Activated CD8-positive, alpha-beta T cell treated with anti-CD3 and anti-CD28 coated beads for 36 hours (primary cell): ENCODE measurements at places on chromosomes 1 and 21. TPM values are rescaled to one million over a fixed set of nuclear protein-coding genes. Genes with fewer than 3 reads are reported as not detected.

DNA sequence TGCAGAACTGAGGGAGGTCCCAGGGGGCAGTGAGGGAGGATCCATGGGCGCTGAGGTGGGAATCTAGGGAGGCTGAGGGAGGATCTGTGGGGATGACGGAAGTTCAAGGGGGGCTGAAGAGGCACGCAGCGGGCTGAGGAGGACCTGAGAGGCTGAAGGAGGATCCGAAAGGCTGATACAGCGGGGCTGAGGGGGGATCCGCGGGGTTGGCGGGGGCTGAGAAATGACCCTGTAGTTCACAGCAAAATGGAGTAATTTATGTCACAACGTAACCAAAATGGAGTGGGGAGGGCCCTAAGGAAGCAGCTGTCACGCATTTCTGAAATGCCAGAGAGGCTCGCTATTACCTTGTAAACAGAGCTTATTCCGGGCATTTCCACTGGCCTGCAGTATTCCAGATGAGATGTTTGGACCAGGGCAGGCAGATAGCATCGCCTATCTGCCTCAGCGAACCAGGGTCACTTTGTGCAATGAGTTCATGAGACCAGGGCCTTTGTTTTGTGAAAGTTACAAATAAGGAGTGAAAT is 926 bp upstream of the MRPL55 start:
- peak; percentile 28 for DNase-seq

DNA sequence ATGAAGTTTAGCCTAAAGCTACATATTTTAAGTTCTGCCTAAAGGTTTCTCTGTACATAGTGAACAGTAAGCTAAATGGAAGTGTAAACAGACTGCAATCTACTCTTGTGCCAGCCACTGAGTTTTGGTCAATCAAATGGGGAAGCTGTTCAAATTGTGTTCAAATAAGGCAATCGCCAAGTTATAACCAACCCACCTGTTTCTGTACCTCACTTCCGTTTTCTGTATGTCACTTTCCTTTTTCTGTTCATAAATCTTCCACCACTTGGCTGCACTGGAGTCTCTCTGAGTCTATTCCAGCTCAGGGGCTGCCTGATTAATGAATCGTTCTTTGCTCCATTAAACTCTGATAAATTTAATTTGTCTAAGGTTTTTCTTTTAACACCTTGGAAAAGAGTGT is 10.8 kb upstream of the THEM4 start:
- DNase-seq = no peak

GRCh38 chr1:108071601-108072000 is 106.6 kb upstream of the VAV3 start:
- no peak for DNase-seq

- DNase-seq = no peak
These were observed 80.9 kb upstream of the ESRRG start for GRCh38 chr1:216804111-216804510.

DNA sequence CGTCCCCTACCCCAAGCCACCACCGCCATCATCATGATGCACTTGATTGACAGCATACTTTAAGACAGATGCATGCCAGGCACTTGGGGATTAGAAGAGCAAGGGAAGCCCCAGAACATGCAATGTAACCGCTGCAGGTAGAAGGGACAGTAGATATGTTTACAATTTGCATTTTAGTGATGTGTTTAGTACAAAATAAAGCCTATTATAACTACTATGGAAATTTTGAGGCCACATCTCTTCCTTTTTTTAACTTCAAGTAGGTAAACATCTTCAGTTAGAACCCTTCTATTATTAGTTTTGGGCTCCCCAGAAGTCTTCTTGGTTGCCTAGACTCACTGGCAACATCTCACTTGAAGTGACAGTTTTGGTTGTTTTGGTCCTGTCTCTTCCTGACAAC is 25.3 kb downstream of the CR1L start:
- DNase-seq = no peak

DNA sequence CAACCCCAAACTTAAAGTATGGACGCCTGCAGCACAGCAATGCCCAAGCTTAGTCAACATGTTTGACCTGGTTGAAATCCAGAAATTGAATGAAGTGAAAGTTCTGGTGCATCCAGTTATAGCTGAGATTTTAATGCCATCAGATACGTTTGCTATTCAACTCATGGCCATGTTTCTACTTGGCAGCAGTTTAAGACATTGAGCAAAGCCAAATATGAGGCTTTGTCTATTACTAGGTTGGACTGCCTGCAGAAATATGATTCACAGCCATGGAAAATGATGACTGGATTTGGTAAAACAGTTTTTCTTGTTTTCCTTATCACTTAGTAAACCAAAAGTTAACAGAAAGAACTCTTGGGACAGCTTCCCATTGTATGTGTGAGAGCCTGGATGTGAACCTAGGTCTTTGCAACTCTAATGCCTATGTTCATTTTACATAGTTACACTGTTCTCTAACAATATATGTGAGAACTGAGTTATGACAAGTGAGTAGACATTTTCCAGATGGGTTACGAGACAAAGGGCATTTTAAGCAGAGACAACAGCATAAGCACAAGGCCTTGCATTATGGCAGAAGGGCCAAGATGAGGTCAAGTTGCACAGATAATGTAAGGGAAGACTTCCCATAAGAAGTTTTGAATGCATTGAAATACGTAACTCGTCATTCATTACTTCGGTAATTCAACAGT is 32.4 kb upstream of the MYSM1 start:
- no peak for DNase-seq

- no peak for DNase-seq
These were observed 12.7 kb upstream of the SELE start for GRCh38 chr1:169746550-169746949.

GRCh38 chr1:151916726-151917370 is 7.5 kb upstream of the THEM4 start:
- no peak for DNase-seq

- DNase-seq = no peak
These were observed 120.6 kb upstream of the KCNJ15 start for GRCh38 chr21:38136201-38136600.

DNA sequence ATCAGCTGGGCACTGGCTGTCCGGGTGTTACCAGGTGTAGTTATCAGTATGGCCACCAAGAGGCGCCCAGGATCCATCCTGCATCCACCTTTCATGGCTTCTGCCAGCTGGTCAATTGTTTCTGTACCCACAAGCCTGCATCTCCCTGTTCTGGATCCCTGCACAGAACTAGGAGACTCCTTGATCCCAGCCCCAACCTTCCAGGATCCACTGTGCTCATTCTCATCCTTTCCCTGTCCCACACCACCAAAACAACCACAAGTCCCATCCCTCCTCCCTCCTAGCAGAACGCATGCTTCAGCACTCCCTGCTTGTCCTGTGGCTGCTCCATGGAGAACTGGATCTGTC is 27.2 kb upstream of the FOXE3 start:
- peak; percentile 73 for DNase-seq

- DNase-seq = no peak
These were observed 96.6 kb downstream of the RAVER2 start for GRCh38 chr1:64841330-64842065.

- DNase-seq = no peak
These were observed 461.7 kb downstream of the PTPRU start for GRCh38 chr1:29698033-29698432.

GRCh38 chr1:10687782-10688408 is 108.6 kb downstream of the CASZ1 start:
- DNase-seq = no peak

The PRMT6 gene
- total RNA-seq = 19.4 TPM

The AMPD1 gene
- total RNA-seq = not detected

The CFHR4 gene
- total RNA-seq = not detected

The PWP2 gene
- total RNA-seq = 10.1 TPM

The UBIAD1 gene
- 24.0 TPM for total RNA-seq
